NCI-H2081 (cell line): ENCODE measurements at places on chromosomes 1 and 21.

GRCh38 chr1:41461790-41462679 is 22.4 kb downstream of the EDN2 start:
- DNase-seq: no peak

DNA sequence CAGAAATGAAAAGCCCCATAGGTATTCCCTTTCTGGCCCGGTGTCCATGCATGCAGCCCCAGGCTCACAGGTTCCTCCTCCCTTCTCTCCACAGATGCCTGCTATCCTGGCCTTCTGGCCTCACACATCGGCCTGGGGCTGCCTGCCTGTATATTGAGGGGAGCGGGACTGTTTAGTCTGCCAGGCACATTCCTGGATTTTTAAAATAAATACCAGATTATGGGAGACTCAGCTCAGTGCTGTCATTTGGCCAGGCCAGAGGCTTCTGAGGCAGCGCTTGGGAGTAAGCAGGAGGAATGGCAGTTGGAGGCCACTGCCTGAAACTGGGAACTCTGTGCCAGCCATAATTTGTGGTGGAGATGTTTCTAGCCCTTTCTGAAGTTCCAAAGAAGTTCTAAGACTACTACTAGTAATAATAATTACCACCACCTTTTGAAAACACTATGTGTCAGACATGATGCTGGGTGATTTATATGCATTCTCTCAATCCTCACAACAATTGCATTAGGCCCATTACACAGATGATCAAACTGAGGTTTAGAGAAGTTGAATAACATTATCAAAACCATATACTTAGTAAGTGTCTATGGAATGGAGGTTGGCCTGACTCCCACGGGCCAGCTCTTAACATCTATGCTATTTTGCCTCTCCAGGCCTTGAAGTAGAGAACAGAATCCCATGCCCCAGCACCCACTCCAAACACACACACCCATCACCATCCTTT is 107.6 kb downstream of the PLXNA2 start:
- DNase-seq: no peak

DNA sequence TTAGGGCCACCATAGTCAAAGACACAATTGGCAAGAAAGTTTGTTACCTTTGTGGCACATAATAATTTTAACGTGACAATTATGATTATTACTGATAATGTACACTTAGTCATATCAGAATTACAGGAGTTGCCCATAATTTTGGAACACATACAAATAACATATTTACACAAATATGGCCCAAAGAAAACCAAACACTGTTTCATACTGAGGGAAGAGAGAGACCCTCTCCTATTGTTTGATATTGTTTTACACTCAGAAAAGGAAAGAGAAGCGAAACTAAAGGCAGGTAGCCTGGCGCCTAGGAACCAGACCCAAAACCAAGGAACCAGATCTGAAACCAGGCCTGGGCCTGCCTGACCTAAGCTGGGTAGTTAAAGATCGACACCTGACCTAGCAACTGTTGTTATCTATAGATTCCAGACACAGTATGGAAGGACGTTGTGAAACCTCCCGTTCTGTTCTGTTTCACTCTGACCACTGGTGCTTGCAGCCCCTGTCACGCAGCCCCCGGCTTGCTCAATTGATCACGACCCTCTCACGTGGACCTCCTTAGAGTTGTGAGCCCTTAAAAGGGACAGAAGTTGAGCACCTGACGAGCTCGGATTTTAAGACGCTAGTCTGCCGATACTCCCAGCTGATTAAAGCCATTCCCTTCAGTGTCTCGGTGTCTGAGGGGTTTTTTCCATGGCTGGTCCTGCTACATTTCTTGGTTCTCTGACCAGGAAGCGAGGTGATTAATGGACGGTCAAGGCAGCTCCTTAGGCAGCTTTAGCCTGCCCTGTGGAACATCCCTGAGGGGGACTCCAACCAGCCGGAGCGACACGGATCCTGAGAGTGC is 27.9 kb downstream of the C1orf115 start:
- no peak for DNase-seq

GRCh38 chr1:227572752-227573151 is 9.4 kb downstream of the ZNF678 start:
- DNase-seq: no peak

GRCh38 chr1:238592621-238593020 is 701.9 kb upstream of the ZP4 start:
- no peak for DNase-seq
